Kidney (tissue), 22 donors: ENCODE measurements at places on chromosomes 5 and 9. TPM values are rescaled to one million over a fixed set of nuclear protein-coding genes. Genes with fewer than 3 reads are reported as not detected.

BARX1 gene
- total RNA-seq, result not detected

LEAP2 gene
- 1.5 TPM for total RNA-seq

DNA sequence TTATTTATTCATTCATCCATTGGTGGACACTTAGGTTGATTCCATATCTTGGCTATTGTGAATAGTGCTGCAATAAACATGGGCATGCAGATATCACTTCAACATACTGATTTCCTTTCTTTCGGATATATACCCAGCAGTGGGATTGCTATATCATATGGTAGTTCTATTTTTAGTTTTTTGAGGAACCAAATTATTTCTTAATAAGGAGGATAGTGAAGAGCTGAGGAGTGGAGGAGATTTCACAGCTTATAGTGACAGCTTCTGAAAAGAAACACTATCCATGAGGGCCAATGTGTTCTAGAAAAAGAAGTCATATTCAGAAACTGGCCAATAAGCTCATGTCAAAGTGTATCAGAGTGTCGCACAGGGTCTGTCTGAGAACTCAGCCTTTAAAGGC, 183.3 kb downstream of the SEC61B start:
- H3K27ac ChIP-seq, result no peak overlapping the region
- H3K36me3 ChIP-seq, result no peaks in the 10 kb centered on the region
- no peaks in the 10 kb centered on the region for H3K4me1 ChIP-seq
- DNase-seq, result peak; percentile 18
- H3K27me3 ChIP-seq, result no peaks in the 10 kb centered on the region

DNA sequence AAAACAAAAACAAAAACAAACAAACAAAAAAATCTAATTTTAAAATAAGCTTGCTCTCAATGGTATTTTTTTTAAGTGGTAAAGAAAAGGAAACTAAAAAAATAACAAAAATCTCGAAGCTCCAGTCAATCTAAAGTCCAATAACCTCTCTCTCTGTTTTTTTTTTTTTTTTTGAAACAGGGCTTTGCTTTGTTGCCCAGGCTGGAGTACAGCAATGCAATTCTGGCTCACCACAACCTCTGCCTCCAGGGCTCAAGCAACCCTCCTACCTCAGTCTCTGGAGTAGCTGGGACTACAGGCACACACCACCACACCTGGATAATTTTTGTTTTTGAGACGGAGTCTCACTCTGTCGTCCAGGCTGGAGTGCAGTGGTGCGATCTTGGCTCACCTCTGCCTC, 25.9 kb upstream of the GLDC start:
- no peak for DNase-seq
- H3K27ac ChIP-seq, result no peak overlapping the region
- no peaks in the 10 kb centered on the region for H3K36me3 ChIP-seq

- DNase-seq, result peak; percentile 37
- H3K4me3 ChIP-seq, result no peak overlapping the region
- no peaks in the 10 kb centered on the region for H3K36me3 ChIP-seq
- H3K4me1 ChIP-seq, result no peaks in the 10 kb centered on the region
- H3K27me3 ChIP-seq, result no peaks in the 10 kb centered on the region
- H3K27ac ChIP-seq, result no peak overlapping the region
Observed at GRCh38 chr5:172573120-172573882, 67.8 kb upstream of the NEURL1B start.

DNA sequence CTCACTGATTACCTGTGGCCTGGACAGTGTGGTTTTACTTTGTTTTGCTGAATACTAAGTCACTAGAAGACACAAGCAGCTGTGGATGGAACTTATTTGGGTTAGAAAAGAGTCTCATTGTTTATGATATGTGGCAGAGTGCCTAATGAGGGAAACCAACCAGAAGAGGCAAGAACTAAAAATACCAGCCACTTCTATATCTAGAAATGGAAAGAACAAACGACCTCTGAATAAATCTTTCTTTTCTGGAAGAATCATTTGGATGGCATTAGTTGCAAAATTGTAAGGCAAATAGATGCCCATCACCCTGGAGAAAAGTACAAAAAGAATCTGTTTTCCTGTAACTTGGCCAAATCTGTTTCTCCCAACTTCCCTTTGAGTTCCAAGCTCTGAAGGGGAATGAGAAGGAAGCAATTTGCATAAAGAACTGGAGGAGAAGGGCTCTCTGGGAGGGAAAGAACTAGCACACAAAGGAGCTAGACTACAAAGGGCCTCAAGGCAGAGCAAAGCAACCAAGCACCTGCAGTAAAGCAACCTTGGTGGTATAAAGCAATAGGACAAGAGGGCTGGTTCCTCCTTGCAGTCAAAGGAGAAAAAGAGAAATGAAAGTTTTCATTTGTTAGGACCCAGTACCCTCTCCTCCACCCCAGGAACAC, 455.4 kb downstream of the CAAP1 start:
- no peak overlapping the region for H3K4me3 ChIP-seq
- H3K36me3 ChIP-seq, result no peaks in the 10 kb centered on the region
- no peaks in the 10 kb centered on the region for H3K4me1 ChIP-seq
- no peak overlapping the region for H3K27ac ChIP-seq

- H3K27me3 ChIP-seq, result no peaks in the 10 kb centered on the region
- H3K27ac ChIP-seq, result no peak overlapping the region
- no peaks in the 10 kb centered on the region for H3K4me1 ChIP-seq
- no peaks in the 10 kb centered on the region for H3K36me3 ChIP-seq
- H3K4me3 ChIP-seq, result no peak overlapping the region
Observed at GRCh38 chr9:126126807-126127206, 199.8 kb upstream of the MVB12B start.
